MCF 10A (cell line): ENCODE measurements at places on chromosomes 3 and 15. TPM values are rescaled to one million over a fixed set of nuclear protein-coding genes. Genes with fewer than 3 reads are reported as not detected.

Gene RTP4
- total RNA-seq: not detected in 2 replicates

Gene SLC22A14
- 0.44 and 0.64 TPM in 2 replicates for total RNA-seq

Gene MGLL
- total RNA-seq: 12.6 and 25.3 TPM in 2 replicates

Gene BDH1
- 38.6 and 41.9 TPM in 2 replicates for total RNA-seq

Gene NR2E3
- total RNA-seq: 0.49 and 0.56 TPM in 2 replicates

Gene MAGEL2
- total RNA-seq: not detected in 2 replicates

GRCh38 chr3:189588475-189589178, 42.6 kb upstream of the TP63 start:
- H3K27me3 ChIP-seq: no peaks in the 10 kb centered on the region
- H3K4me1 ChIP-seq: peaks cover 48% of the 10 kb centered on the region
- peak; percentile 92 for DNase-seq
- H3K36me3 ChIP-seq: no peaks in the 10 kb centered on the region

GRCh38 chr3:172515130-172515918, 7.9 kb downstream of the TNFSF10 start:
- no peaks in the 10 kb centered on the region for H3K27me3 ChIP-seq
- H3K4me3 ChIP-seq: no peak overlapping the region
- peaks cover 14% of the 10 kb centered on the region for H3K4me1 ChIP-seq
- H3K27ac ChIP-seq: peak overlapping the region; percentile 46

GRCh38 chr3:169071003-169071402, 592.5 kb downstream of the MECOM start:
- no peak overlapping the region for H3K4me3 ChIP-seq
- H3K36me3 ChIP-seq: no peaks in the 10 kb centered on the region
- no peak overlapping the region for H3K27ac ChIP-seq
- no peaks in the 10 kb centered on the region for H3K4me1 ChIP-seq
- DNase-seq: no peak

- no peaks in the 10 kb centered on the region for H3K36me3 ChIP-seq
- H3K4me3 ChIP-seq: no peak overlapping the region
- H3K27me3 ChIP-seq: no peaks in the 10 kb centered on the region
- no peak for DNase-seq
These were observed 462.1 kb downstream of the C3orf38 start for GRCh38 chr3:88611826-88612326.

DNA sequence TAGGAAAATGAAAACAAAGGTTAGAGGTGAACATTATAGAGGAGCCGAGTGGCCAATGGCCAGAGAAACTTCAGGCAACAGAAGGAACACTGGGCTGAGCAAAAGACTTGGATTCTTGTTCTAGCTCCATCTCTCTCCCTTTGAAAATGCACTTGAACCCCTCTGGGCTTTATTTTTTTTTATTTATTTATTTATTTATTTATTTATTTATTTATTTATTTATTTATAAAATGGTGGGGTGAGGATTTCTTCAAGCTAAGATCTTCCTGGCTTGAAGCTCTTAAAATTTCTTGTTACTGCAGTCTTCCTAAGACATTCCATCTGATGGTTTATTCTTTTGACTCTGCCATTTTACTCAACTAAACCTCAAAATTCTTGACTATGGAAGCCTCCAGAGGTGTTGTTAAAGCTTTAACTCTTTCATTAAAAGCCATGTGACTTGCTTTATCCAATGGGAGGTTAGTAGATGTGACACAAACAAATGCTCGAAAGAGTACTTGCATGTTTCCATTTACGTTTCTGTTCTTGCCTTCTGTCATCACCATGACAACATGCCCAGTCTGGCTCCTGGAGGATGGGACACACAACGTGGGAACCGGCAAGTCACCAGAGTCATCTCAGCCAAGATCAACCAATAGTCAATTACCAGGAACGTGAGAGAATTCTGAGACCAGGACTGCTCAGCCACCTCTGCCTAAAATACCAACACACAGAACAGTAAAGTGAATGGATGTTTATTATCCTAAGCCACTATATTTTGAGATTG, 325.2 kb upstream of the CTNNB1 start:
- peaks cover 32% of the 10 kb centered on the region for H3K4me1 ChIP-seq
- peak overlapping the region; percentile 37 for H3K27ac ChIP-seq
- no peak for DNase-seq
- H3K36me3 ChIP-seq: peaks cover 4% of the 10 kb centered on the region
- no peaks in the 10 kb centered on the region for H3K27me3 ChIP-seq
- H3K4me3 ChIP-seq: no peak overlapping the region

GRCh38 chr3:67489816-67490215, 164.6 kb downstream of the SUCLG2 start:
- no peak overlapping the region for H3K4me3 ChIP-seq
- DNase-seq: no peak
- H3K27ac ChIP-seq: no peak overlapping the region
- no peaks in the 10 kb centered on the region for H3K27me3 ChIP-seq

DNA sequence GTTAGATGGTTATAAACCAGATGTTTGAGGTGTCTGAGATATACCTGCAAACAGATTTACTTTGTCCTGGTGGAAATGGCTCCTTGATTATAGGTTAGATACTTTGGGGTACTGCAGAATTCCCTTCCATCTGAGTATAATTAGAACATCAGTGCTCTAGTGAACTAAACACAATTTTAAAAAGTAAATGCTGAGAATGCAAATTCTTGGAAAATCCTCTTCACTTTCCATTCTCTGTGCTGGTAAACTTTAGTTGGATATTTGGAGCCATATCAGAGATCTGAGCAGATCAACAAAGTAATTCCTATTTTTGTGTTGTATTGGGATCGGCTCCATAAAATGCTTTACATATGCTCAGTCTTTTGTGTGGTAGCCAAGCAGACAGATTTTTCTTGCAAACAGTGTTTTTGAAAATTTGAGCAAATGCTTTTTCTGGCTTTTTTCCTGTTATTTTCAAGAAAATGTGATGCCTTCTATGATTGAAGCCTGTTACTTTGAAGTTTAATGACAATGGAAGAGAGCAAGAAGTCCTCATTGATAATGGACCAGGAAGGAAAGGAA, 37.9 kb upstream of the KCNH8 start:
- H3K36me3 ChIP-seq: no peaks in the 10 kb centered on the region
- H3K27me3 ChIP-seq: peaks cover 7% of the 10 kb centered on the region
- H3K4me3 ChIP-seq: no peak overlapping the region
- no peak overlapping the region for H3K27ac ChIP-seq
- no peaks in the 10 kb centered on the region for H3K4me1 ChIP-seq

DNA sequence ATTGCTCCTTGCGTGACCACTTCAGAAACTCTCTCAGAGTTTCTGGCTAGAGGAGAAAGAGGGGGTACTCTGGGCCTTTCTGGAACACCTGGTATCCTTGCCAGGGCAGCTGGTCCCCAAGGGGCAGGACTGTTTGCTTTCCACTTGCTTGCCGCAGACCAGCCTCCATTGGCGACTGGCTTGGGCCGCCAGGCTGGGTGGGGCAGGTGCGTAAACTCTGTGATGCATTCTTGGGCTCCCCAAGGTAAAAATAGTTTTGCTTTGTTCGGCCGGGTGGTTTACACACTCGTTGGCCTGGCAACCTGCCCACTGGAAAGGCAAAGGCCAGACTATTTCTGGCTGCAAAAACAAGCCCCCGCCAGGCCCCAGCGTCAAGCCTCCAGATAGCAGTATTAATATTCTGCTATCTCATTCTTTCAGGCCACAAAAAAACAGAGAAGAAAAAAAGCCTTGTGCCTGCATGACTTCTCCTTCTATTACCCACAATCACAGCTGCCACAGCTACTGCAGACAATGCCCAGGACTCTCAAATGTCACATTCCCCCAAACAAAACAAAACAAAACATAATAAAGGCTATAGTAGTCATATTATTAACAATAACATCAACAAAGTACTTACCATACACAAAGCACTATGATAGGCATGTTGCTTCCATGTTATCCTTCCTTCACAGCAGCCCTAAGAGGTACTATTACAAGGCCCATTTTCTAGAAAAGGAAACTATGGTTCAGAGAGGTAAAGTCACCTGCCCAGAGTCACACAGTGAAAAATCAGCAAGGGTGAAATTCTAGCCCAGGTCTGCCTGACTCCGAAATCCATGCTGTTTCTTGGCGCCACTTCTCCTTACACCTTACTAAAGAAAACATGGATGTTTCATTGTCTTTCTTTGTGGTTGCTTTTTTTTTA, 14.0 kb upstream of the SSUH2 start:
- H3K4me3 ChIP-seq: no peak overlapping the region
- DNase-seq: peak; percentile 76
- peaks cover 10% of the 10 kb centered on the region for H3K27me3 ChIP-seq
- no peaks in the 10 kb centered on the region for H3K36me3 ChIP-seq

DNA sequence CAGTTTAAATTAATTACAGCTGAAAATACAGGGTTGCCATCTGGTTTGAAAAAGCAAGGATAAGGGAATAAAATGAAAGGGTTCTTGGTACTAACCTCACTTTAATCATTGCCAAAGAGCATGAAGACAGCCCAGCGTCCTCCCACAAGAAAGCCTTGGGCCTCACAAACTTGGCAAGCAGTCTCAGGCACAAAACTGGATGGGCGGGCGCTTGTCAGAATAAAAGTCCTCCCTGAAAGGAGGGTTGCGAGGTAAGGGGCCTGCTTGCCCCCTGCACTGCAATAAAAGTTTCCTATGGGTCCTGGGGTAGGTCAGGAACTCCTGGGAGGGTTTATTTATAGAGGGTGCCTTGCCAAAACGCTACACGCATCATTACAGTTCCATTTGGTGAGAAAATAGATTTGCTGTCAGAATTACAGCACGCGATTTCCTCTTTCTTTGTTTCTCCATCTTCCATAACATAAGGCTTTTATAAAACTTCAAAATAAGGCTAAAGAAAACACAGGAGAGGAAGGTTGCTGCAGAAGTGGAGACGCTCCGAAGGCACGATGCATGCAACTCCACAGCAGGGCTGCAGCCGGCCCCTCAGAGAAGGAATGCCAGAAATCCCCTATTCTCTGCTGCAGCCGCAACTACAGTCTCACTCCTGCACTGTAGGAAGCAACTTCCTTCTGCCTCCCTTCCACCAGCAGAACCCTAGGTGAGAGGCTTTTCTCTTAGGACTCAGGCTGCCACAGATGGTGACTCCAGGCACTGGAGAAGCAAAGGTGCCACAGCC, 61.3 kb downstream of the VGLL4 start:
- peak; percentile 85 for DNase-seq
- peak overlapping the region; percentile 71 for H3K4me3 ChIP-seq
- H3K27ac ChIP-seq: peak overlapping the region; percentile 82
- no peaks in the 10 kb centered on the region for H3K27me3 ChIP-seq

DNA sequence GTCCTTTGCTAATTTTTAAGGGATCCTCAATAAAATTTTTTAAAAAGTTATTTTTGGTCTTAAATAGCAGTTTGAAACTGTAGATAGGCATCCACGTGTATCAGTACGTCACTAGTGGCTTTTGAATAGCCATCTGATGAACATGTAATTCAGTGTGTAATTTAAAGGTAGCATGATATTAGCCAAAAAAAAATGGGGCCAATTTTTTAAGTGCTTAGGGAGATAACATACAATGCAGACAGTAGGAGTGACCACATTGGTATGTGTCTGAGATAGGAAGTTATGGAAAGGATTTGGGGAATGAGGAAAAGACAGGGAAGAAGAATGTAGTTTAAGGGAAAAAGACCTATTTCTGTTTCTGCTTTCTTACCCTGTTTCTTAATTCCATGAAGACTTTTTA, 2.5 kb downstream of the AP4E1 start:
- peak overlapping the region; percentile 81 for H3K4me3 ChIP-seq
- no peaks in the 10 kb centered on the region for H3K4me1 ChIP-seq
- no peak for DNase-seq
- H3K27ac ChIP-seq: peak overlapping the region; percentile 85
- no peaks in the 10 kb centered on the region for H3K27me3 ChIP-seq

DNA sequence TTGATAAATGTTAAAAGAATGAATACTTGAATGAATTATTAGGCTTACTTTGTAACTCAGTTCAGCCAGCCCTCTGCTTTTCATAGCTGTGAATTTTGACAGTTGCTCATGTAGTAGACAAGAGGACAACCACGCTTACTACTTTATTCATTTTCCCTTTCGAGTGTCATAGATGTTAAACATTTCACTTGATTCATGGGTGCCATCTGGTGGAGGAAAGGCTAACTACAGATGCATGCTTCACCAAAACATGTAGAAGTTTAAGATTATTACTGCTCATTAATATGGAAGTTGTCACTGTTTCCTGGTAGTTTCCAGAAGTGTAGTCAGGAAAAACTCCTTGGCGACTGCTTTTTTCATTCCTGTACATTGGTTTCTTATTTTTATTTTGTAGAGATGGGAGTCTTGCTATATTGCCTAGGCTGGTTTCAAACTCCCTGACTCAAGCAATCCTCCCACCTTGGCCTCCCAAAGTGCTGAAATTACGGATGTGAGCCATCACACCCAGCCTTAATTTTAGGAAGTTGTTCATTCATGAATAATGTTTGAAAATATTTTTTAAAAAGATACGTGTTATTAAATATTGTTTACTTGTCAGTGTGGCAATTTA, 163.2 kb downstream of the B3GALNT1 start:
- no peak overlapping the region for H3K4me3 ChIP-seq
- H3K27me3 ChIP-seq: no peaks in the 10 kb centered on the region
- H3K36me3 ChIP-seq: no peaks in the 10 kb centered on the region
- H3K4me1 ChIP-seq: no peaks in the 10 kb centered on the region
- no peak overlapping the region for H3K27ac ChIP-seq

- DNase-seq: no peak
- H3K27ac ChIP-seq: no peak overlapping the region
- H3K36me3 ChIP-seq: no peaks in the 10 kb centered on the region
- no peak overlapping the region for H3K4me3 ChIP-seq
- peaks cover 10% of the 10 kb centered on the region for H3K27me3 ChIP-seq
These were observed 59.1 kb upstream of the CA12 start for GRCh38 chr15:63440756-63441155.

DNA sequence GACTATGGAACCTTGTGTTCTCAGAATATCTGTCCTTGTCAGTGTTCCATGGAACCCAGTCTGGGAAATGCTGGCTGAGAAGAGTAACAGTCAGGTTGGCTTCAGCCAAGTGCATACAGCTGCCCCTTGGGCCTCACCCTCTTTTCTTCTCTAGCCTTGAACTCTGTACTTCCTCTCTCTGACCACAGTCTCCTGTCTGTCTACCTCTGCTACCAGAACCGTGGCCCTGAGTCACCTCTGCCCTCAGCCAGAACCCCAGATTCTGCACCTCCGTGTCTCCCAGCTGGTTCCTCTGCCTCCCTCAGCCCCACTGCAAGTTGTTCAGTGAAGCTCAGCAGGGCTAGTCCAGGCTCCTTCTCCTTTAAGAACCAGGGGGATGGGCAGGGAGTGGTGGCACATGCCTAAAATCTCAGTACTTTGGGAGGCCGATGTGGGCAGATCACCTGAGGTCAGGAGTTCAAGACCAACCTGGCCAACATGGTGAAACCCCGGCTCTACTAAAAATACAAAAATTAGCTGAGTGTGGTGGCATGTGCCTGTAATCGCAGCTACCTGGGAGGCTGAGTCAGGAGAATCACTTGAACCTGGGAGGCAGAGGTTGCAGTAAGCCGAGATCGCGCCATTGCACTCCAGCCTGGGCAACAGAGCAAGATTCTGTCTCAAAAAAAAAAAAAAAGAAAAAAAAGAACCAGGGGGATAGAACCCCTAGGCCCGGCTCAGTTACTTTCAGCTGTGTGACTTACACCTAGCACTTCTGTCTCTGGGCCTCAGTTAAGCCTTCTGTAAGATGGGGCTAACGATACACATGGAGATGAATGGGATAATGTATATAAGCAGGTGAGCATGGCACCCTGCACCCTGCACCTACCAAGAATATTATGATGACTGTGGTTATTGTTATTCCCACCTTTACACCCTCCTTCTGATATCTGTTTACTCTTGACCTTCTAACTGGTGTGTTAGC, 24.3 kb upstream of the TATDN2 start:
- H3K4me1 ChIP-seq: peaks cover 21% of the 10 kb centered on the region
- peak overlapping the region; percentile 0 for H3K27ac ChIP-seq
- H3K4me3 ChIP-seq: no peak overlapping the region
- no peak for DNase-seq
- H3K36me3 ChIP-seq: peaks cover 19% of the 10 kb centered on the region

GRCh38 chr3:130925628-130926027, 31.7 kb downstream of the ATP2C1 start:
- no peak overlapping the region for H3K4me3 ChIP-seq
- H3K27ac ChIP-seq: no peak overlapping the region
- peaks cover 13% of the 10 kb centered on the region for H3K4me1 ChIP-seq
- peaks cover 3% of the 10 kb centered on the region for H3K36me3 ChIP-seq
- no peaks in the 10 kb centered on the region for H3K27me3 ChIP-seq
- peak; percentile 38 for DNase-seq
